ENCODE measurements at places on chromosomes 6 and 20.

- peak; percentile 74 for DNase-seq
These were observed 30.6 kb upstream of the ZNF184 start for GRCh38 chr6:27503436-27504030.

- DNase-seq: no peak
These were observed 43.9 kb downstream of the TNFAIP3 start for GRCh38 chr6:137910843-137911456.

GRCh38 chr6:163701762-163702161, 287.2 kb downstream of the QKI start:
- DNase-seq: no peak

DNA sequence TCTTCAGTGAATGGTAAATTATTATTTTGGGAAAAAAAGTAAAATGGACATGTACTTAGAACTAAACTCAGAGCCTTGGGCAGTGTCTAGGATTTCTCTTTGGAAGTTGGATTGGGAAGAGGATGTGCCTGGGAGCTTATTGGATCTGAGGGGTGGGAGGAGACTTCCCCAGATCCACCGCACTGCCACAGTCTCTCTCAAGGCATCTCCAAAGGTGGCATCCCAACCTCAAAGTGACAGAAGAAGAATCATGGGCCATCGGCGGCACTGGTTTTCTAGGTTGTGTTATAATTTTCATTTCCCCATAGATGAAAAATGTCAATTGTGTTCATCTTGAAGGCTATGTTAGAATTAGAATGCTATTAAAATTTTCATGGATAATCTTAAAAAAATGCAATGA, 66.8 kb upstream of the CD93 start:
- DNase-seq: no peak

GRCh38 chr6:24064106-24064505, 61.9 kb upstream of the NRSN1 start:
- DNase-seq: no peak

DNA sequence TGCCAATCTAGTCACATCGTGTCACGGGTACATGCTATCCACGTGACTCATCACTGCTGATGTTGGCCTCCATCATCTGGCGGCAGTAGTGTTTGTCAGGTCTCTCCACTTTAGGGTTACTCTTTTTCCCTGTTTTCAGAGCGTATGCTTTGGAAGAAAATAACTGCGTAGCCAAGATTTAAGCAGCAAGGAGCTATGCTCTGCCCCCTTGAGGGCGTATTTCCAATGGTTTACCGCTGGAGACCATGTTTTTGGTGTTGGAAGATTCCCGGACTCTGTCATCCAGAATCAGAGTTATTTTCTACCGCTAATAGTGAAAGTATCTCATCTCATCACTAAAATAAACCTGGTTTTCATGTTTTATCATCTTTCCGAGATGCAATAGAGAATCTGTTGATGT, 306.5 kb downstream of the C6orf118 start:
- DNase-seq: no peak

- DNase-seq: no peak
These were observed 95.0 kb upstream of the FAM8A1 start for GRCh38 chr6:17505062-17505476.

GRCh38 chr6:129276986-129277385, 394.0 kb downstream of the LAMA2 start:
- DNase-seq: no peak

DNA sequence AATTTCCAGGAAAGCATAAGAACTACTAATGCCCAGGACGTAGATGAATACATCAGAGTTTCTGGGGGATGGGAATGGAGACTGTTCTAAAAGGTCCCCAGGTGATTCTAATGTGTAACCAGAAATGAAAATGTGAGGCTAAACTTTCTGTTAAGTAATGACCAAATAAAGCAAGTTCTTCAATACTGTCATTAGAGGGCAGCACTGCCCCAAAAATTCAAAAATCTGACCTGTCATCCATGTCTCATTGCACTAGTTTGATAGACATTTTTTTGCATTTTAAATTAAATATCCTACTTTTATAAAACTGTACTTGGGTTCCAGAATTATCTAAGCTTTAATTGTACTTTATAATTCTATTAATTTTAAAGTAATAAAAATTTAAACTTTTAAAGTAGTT, 94.9 kb downstream of the RFX6 start:
- peak; percentile 3 for DNase-seq
